ENCODE measurements at places on chromosomes 6 and 20.
A peak's percentile ranks its signal among the peaks of the same experiment; 100 is the strongest.

GRCh38 chr6:88301888-88302768, 136.0 kb upstream of the CNR1 start:
- DNase-seq: no peak

DNA sequence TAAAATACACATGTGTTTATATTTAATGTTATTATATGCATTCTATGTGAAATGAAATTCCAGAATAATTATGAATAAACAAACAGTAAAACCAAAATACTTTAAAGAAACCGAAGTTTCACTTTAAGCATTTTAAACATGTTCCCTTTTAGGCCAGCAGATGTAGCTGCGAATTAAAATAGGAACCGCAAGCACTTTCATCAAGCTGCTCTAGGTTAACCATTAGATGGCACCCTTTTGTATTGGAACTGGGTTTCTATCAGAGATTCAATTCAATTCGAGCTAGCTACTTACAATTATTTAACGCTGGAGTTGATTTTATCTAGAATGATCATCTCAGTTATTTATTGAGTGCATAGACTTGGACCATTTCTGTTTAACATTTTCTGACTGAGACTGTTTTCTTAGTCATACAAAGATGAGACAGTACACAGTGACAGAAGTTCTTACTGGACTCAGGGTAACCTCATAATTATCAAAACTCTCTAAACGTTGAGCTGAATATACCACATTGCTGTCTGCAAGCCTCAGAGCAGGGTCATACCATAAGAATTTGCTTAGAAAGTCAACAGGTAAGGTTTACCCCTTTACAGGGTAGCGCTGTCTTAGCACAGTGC, 8.5 kb downstream of the TMEM242 start:
- peak; percentile 85 for DNase-seq

- DNase-seq: peak; percentile 47
These were observed 619.0 kb downstream of the DOK5 start for GRCh38 chr20:55094353-55094861.

GRCh38 chr6:38714239-38715015, 684 bp upstream of the DNAH8 start:
- DNase-seq: no peak

- DNase-seq: no peak
These were observed 326.6 kb downstream of the COL12A1 start for GRCh38 chr6:74879234-74879633.

GRCh38 chr20:48190757-48191156, 405.5 kb upstream of the SULF2 start:
- DNase-seq: no peak

DNA sequence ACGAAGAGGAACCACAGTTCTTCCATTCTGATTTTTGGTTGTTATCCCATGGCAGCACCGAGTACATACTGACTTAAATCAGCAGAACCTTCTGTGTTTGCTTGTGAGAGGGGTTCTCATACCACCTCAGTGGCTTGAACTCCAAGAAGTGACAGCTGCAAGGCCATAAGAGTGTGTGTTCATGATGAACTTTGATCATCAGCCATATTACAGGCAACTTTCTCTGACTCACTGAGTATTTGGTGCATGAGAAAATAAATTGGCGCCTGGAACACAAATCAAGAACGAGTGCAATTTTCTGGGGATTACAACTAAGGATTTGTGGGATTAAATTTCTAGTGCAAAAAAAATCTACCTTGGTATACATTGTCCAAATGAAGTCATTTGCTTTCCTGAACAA, 68.9 kb downstream of the CYP39A1 start:
- no peak for DNase-seq

DNA sequence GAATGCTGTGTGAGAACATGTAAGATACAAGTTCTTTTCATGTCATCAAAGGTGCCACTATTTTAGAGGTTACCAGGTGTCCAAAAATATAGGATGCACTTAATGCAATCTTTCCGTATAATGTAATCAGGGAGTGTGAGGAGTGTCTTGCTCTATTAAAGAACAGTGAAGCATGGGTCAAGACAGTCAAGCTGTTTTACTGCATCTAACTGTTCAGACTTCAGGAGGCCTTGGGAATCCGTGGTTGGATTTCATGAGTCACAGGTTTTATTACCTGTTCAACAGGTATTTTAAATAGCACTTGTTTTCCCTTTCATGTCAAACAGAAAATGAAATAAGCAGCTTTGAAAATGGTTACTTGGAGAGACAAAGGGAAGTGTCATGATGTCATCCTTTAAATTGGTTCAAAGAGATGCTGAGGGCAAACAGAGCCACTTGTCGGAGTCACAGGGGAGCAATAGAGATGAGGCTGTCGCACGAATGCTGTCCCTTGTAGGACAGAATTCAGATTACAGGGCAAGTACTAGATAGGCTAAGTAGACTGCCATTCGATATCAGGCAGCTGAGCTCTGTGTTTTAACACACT, 621.5 kb downstream of the QKI start:
- DNase-seq: no peak

DNA sequence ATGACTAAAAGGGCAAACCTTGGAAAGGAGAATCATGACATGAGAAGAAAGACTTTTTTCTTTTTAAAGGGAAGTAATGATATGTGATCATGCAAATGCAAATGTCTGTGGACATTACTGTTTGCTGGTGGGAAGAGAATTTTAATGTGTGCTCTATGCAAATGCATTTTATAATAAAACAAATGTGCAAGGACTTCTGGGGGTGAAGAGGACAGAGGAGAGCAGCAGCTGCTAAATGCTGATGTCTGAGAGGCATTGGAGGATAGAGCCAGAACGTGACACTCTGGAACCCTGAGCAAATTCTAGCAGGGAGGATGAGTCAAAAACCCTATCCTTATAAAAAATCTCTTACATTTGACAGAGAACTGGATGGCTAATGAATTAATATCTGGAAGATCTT, 69.1 kb upstream of the BEND3 start:
- DNase-seq: no peak

DNA sequence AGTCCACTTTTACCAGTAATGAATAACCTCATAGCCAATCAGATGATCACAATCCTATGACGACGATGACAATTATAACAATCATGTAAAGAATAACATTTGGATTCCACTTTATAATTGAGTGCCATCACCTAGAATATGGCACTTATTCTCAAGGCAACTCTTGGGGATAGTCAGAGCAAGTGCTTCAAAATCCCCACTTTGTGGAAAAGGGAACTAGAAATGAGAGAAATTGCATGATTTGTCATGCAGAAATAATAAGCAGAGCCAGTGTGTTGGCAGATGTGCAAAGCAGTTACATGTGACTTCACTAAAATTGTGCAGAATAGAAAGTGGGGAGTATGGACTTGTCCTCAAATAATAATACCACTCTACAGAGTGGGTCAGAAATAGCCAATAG, 41.3 kb downstream of the FRK start:
- DNase-seq: no peak

DNA sequence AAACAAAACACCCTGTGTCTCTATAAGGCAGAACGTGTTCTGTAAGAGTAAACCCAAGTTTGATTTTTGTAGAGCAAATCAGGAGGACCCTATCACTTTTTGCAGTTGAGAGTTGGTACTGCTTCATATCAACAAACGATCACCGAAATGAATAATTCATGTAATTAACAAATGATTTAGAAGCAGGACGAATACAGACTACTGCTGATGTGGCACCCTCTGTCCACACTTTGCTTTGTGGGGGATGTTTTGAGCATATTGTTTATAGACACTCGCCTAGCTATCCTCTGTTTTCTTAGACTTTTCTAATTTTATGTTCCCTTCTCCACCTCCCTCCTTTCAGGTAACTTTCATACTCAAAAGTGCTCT, 1.5 kb downstream of the CD2AP start:
- no peak for DNase-seq

GRCh38 chr6:92541448-92542060, 877.8 kb downstream of the EPHA7 start:
- DNase-seq: no peak

Measured in hematopoietic multipotent progenitor cell treated with erythropoietin and hydrocortisone succinate and interleukin-3 and kit ligand, for 15 days (in vitro differentiated cells).